ENCODE measurements at places on chromosomes 2 and 18.
A peak's percentile ranks its signal among the peaks of the same experiment; 100 is the strongest.

GRCh38 chr2:20452551-20452950, 5.7 kb downstream of the RHOB start:
- H3K4me3 ChIP-seq: no peak overlapping the region
- peak; percentile 30 for DNase-seq
- H3K27ac ChIP-seq: no peak overlapping the region
- H3K4me1 ChIP-seq: peaks cover 20% of the 10 kb centered on the region
- H3K27me3 ChIP-seq: no peaks in the 10 kb centered on the region

- no peak overlapping the region for H3K27ac ChIP-seq
- H3K4me3 ChIP-seq: no peak overlapping the region
- no peaks in the 10 kb centered on the region for H3K36me3 ChIP-seq
- 0 out of 2 replicates have a peak, but pooled peaks cover 8% of the 10 kb centered on the region for H3K27me3 ChIP-seq
- H3K4me1 ChIP-seq: no peaks in the 10 kb centered on the region
Measured at GRCh38 chr2:167275046-167275445, 386.8 kb downstream of the XIRP2 start.

GRCh38 chr18:13403786-13404549, 185.4 kb downstream of the LDLRAD4 start:
- no peak overlapping the region for H3K4me3 ChIP-seq
- no peaks in the 10 kb centered on the region for H3K4me1 ChIP-seq
- no peak overlapping the region for H3K27ac ChIP-seq

DNA sequence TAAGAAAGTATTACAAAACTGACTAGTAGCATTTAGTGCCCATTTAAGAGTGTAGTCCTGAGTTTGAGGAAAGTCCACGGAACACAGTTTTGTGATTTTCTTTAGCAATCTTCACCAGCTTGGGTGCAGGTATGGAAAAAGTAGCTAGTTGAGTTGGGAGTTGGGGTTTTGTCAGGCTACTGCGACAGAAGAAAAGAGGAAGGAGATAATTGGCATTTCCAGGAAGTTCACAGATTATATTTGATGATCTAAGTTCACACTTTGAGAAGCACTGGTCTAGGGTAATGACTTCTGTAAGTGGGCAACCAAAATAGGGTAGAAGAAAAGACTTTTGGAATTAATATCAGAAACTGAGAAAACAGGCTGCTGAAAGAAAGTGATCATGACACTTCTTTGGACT, 52.1 kb downstream of the VIL1 start:
- H3K36me3 ChIP-seq: peaks cover 18% of the 10 kb centered on the region
- H3K4me3 ChIP-seq: no peak overlapping the region
- no peak overlapping the region for H3K27ac ChIP-seq
- no peaks in the 10 kb centered on the region for H3K4me1 ChIP-seq

- H3K4me1 ChIP-seq: peaks cover 7% of the 10 kb centered on the region
- no peak overlapping the region for H3K27ac ChIP-seq
- no peak for DNase-seq
- no peak overlapping the region for H3K4me3 ChIP-seq
- H3K27me3 ChIP-seq: no peaks in the 10 kb centered on the region
- no peaks in the 10 kb centered on the region for H3K36me3 ChIP-seq
Measured at GRCh38 chr2:238924032-238924431, 76.1 kb downstream of the TWIST2 start.

DNA sequence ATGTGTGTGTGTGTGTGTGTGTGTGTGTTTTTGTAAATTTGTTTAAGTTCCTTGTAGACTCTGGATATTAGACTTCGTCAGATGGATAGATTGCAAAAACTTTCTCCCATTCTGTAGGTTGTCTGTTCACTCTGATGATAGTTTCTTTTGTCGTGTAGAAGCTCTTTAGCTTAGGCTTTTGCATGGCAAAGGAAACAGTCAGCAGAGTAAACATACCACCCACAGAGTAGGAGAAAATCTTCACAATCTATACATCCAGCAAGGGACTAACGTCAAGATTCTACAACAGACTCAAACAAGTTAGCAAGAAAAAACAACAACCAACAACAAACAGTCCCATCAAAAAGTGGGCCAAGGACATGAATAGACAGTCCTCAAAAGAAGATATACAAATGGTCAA, 336.7 kb upstream of the ATP5MC3 start:
- H3K36me3 ChIP-seq: no peaks in the 10 kb centered on the region
- no peak overlapping the region for H3K27ac ChIP-seq
- no peak overlapping the region for H3K4me3 ChIP-seq
- no peaks in the 10 kb centered on the region for H3K4me1 ChIP-seq
- DNase-seq: no peak

DNA sequence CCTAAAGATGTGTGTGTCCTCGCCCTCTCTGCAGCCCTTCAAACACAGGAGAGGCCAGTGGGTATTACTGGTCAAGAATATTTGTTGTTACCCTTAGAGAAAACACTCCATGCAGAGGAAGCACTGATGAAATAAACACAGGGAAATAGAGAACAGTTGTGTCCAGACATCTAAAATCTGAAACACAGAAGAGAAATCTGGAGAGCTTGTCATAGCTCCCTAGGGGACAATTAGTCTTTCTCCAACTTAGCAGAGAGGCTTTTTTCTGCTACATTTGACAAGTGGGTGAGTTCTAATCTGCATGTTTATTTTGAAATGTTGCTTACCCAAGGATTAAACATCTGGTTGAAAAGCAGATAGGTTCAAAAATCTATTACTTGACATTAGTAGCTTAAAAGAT, 190.1 kb downstream of the CTNNA2 start:
- no peak for DNase-seq
- no peak overlapping the region for H3K4me3 ChIP-seq
- no peaks in the 10 kb centered on the region for H3K27me3 ChIP-seq
- H3K36me3 ChIP-seq: no peaks in the 10 kb centered on the region
- no peaks in the 10 kb centered on the region for H3K4me1 ChIP-seq
- no peak overlapping the region for H3K27ac ChIP-seq

- H3K27ac ChIP-seq: no peak overlapping the region
- peaks cover 24% of the 10 kb centered on the region for H3K4me1 ChIP-seq
- DNase-seq: peak; percentile 43
- no peaks in the 10 kb centered on the region for H3K36me3 ChIP-seq
Measured at GRCh38 chr2:44952143-44952805, 10.8 kb downstream of the SIX3 start.

DNA sequence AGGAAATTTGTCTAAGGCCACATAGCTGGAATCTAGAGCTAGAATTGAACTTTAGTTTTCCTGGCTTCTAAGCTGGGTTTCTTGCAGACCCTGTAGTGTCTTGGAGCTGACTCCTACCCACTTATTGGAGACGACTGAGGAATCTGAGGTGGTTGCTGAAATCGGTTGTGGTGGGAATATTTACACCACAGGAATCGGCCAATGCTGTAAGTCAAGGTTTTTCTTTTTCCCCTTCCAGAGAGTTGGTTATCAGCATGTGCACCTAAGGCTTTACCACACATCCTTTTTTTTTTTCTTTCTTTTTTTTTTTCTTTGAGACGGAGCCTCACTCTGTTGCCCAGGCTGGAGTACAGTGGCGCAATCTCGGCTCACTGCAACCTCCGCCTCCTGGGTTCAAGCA, 9.4 kb downstream of the CABLES1 start:
- H3K4me3 ChIP-seq: no peak overlapping the region
- no peaks in the 10 kb centered on the region for H3K27me3 ChIP-seq
- no peak overlapping the region for H3K27ac ChIP-seq
- H3K36me3 ChIP-seq: no peaks in the 10 kb centered on the region
- DNase-seq: no peak

DNA sequence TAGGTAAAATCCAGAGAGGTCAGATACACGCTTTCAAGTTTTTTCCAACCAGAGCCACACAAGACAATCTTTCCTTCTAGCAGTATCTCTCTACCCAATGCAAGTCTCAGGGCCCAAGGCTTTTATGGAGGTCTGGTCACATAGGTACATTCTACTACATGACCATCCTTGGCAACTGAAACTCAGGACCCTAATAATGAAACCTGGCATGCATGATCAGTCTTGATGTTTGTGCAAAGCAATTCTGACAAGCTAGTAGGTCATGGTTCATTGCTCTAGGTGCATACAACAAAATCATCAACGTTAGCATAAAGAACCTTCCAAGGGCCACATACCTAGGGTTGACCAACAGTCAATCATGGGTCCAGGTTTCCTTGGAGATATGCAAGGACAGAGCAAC, 33.2 kb upstream of the CCDC88A start:
- no peaks in the 10 kb centered on the region for H3K36me3 ChIP-seq
- no peak for DNase-seq
- no peaks in the 10 kb centered on the region for H3K27me3 ChIP-seq
- no peak overlapping the region for H3K27ac ChIP-seq
- no peaks in the 10 kb centered on the region for H3K4me1 ChIP-seq

- H3K36me3 ChIP-seq: no peaks in the 10 kb centered on the region
- peaks cover 31% of the 10 kb centered on the region for H3K27me3 ChIP-seq
- DNase-seq: peak; percentile 83
Measured at GRCh38 chr18:13813271-13813849, 10.6 kb upstream of the MC5R start.

DNA sequence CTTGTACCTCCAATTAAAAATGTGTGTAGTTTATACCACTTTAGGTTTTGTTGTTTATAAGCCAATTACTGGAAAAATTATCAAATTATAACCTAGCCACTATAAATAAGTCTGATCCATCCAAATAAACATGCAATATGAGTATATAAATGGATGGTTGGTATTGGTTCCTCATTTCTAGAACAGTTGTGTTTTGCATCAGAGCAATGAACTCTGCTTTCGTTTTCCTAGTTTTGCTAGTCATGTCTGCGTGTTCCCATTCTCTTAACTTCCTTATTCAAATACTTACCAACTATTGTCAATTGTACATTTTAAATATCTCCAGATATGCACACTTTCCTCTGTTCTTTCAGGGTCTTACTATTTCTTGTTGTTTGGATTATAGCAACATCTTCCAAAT, 641.7 kb downstream of the NR4A2 start:
- no peak overlapping the region for H3K4me3 ChIP-seq
- H3K27ac ChIP-seq: no peak overlapping the region
- no peaks in the 10 kb centered on the region for H3K4me1 ChIP-seq
- 0 out of 2 replicates have a peak, but pooled peaks cover 4% of the 10 kb centered on the region for H3K27me3 ChIP-seq
- no peak for DNase-seq

DNA sequence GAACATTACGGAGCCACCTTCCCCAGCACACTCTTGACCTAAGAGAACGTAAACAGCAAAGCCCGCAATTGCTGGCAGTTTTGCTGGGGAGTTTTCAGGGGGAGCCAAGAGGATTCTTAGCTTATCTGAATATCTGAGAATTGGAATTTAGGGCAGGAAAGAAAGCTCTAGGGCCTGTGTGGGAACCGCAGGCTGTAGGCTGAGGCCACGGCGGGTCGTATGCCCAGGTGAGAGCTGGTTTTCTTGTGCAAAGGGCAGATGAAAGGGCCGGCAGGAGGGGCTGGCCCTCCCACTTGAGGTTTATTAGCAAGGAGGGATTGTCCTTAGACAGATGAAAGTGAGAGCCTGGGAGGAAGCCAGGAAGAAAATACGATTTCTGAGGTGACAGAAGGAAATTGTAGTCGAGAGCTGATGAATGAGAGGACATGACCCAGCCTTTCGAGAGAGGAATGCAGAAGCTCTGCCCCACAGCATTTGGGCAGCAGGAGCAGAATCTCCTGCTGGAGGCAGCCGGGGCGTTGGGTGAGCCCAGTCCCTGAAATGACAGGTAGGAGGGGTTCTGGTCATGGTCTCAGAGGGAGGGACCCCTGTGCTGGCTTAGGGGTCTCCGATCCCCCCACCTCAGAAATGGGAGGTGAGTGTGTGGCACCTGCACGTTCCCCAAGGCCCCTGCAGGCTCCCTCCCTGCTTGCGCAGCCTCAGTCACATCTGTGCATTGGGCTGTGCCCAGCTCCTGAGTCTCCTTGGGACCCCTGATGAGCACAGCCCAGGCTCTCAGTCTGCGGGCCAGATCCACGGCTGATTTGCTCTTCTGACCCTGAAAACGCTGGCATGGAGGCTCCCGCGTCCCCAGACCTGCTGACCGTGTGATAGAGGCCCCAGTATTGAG, 61.1 kb downstream of the CABLES1 start:
- DNase-seq: no peak
- H3K4me1 ChIP-seq: no peaks in the 10 kb centered on the region
- H3K36me3 ChIP-seq: no peaks in the 10 kb centered on the region
- no peak overlapping the region for H3K27ac ChIP-seq
- no peak overlapping the region for H3K4me3 ChIP-seq
- H3K27me3 ChIP-seq: no peaks in the 10 kb centered on the region

- H3K27me3 ChIP-seq: no peaks in the 10 kb centered on the region
- no peak overlapping the region for H3K4me3 ChIP-seq
- no peak for DNase-seq
- H3K27ac ChIP-seq: no peak overlapping the region
- no peaks in the 10 kb centered on the region for H3K4me1 ChIP-seq
Measured at GRCh38 chr18:42486271-42486670, 531.2 kb downstream of the PIK3C3 start.

DNA sequence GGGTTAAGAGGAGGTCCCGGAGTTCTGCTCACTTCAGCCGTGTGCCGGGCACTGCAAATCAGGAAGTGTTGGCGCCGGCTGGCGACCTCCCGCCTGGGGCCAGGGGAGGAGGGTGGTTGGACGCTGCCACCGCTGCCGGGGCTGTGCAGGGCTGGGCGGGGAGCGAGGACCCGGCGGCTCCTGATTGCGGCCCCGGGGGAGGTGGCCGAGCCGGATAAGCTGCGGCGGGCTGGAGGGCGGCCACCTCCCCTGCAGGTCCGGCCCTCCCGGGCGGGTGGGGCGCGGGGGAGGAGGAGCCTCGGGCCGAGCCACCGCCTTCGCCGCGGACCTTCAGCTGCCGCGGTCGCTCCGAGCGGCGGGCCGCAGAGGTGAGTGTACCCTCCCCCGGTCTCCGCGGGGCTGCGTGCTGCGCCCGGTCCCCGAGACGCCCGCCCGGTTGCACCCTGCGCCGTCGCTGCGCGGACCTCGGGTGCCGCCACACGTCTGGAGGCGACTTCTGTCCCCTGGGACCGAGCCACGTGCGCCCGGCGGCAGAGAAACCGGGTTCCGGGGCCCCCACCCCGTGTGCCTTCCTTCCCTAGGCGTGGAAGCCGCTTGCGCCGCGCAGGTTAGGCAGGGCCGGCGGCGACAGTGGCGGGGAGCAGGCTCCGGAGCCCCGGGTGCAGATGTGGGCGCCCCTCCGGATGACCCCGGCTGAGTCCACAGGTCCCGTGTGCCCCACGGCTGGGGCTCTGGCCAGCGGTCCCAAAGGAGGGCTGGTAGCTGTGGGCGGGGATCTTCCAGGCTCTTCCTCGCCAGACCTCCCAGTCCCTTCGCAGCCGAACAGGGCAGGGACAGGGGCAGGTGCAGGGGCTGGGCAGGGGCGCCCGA, at the start of gene STEAP3:
Gene STEAP3, plus strand, starts transcription at position 314 of the 870 bp plus-strand sequence. CDS start 7,179 bp downstream, outside the sequence.
- DNase-seq: peak; percentile 82
- no peaks in the 10 kb centered on the region for H3K36me3 ChIP-seq
- peak within 1 kb of the TSS; percentile 94 for H3K4me3 ChIP-seq

DNA sequence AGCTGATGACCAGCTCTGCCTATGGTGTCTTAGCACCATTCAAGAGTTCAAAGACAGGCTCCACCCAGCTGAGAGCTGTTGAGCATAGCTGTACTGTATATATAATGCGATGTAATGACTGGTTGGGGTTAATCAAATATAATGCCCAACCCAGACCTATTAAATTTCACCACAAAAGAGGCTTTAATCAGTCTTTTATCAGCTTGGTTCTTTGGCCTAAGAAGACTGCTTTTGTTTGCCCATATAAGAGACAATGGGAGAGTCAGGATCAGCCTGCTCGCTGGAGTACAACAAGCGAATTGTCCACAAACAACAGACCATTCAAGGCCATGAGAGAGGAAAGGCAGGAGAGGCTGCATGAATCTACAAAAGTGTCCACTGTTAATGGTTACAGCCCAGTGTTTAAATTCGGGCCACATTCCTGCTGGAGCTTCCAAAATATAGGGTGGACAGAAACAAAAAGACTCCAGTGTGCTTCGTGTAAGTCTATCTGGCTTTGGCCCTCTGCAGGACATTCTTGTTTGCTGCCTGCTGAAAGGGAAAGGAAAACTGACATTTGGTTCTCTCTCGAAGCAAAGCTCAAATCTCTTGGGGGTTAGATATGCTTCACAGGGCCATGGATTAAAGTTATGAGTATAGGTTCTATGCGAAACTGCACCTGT, 299.0 kb upstream of the FBXO11 start:
- H3K27me3 ChIP-seq: no peaks in the 10 kb centered on the region
- H3K36me3 ChIP-seq: no peaks in the 10 kb centered on the region
- DNase-seq: no peak
- no peak overlapping the region for H3K4me3 ChIP-seq
